ENCODE measurements at places on chromosomes 7 and 10.

DNA sequence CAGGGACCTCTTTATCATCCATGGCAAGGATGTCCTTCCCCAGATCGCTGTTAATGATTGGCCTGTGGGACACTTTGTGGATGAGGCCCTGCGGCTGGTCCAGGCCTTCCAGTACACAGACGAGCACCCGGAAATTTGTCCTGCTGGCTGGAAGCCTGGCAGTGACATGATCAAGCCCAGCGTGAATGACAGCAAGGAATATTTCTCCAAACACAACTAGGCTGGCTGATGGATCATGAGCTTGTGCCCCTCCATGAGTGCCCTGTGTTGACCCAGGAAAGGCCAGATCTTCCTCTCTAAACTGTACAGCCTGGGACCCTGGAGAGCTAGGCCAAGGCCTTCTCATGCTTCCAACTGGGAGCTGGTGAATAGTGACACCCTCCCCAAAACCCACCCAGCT, 124.1 kb downstream of the CUL2 start:
- DNase-seq = no peak

DNA sequence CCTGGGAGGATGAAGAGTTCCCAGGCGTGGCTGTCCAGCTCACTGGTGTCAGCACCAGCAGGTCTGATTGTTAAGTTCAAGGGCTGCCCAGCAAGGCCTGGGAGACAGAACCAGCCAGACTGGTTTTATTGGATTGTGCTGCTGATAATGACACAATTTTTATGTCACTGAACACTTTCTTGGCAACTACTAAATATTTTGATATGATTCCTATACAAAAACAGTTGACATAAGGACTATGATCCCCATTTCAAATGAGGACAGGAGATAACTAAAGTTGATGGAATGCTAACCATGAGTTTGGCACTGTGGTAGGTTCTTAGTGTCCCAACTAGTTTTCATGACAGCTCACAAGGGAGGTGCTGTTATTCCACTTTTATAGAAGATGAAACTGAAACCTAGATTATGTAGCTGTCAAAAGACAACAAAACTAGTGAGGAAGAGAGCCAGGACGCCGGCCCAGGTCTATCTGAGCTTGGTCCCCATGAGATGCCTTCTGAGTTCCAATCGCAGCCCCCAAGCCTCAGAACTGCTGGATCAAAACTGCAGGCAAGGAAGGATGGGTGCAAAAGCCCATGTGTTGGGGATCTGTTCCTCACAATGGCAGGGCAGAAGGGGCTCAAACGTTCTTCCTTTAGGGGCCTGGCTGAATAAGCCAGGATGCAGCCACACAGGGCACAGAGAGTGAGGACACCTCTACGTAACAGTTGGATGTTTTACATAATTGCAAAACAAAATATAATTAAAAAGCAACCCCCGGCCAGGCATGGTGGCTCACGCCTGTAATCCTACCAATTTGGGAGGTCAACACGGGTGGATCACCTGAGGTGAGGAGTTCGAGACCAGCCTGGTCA, 52.8 kb downstream of the COBL start:
- DNase-seq = no peak

GRCh38 chr10:97731346-97732051, 5.4 kb upstream of the ZFYVE27 start:
- DNase-seq = peak; percentile 65

DNA sequence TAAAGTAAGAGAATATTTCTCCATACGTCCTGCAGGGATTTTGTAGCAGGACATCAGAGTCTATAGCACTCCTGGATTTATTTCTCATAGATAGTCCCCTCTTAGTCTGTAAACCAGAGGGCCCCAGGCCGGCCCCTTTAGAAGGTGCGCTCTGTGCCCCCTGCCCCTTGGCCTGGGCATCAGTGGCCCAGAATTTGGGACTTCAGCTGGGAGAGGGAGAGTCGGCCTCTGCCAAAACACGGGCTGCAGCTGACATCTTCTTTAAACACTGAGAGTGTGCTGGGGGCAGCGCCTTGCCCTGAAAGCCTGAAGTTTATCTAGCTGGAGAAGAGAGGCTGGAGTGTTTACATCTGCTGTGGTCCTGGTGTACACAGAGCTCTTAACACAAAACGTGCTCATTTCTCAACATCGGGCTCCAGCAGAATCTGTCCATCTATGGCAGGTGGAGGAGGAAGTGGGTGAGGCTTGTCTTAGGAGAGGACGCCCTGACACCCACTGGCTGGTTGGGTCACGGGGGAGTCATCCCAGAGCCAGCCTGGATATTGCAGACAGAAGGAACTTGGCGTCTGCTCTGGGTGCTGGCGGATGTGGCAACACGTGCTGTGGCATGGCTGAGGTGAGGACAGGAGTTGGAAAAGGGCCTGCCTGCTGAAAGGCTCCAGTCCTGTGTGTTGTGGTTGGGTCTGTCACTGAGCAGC, 5.0 kb upstream of the TACR2 start:
- no peak for DNase-seq
